ENCODE measurements at places on chromosomes 16 and 17. TPM values are rescaled to one million over a fixed set of nuclear protein-coding genes. Genes with fewer than 3 reads are reported as not detected.

- H3K4me1 ChIP-seq = peaks cover 36% of the 10 kb centered on the region
- H3K4me3 ChIP-seq = no peak overlapping the region
- no peaks in the 10 kb centered on the region for H3K27me3 ChIP-seq
- H3K36me3 ChIP-seq = no peaks in the 10 kb centered on the region
- no peak for DNase-seq
These were observed 62.4 kb upstream of the TBX2 start for GRCh38 chr17:61337290-61337689.

SOST gene
- total RNA-seq = not detected

NOS2 gene
- not detected for total RNA-seq

DNA sequence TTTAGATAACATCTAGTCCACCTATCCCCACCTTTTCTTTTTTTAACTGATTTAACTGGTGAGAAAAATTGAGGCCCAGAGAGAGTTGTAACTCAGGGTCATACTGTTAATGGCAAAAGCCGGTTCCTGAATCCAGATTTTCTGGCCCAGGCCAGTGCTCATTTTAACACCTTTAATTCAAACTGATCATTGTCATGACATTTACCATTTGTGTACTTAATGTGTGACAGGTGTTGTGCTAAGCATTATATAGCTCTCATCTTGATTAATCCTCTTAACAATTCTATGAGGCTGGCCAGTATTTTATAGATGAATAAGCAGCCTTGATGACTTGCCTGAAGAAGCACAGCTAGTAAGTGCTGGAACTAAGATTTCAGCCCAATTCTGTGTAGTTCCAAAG, 14.4 kb downstream of the RHOT1 start:
- H3K27me3 ChIP-seq = no peaks in the 10 kb centered on the region

YBX2 gene
- total RNA-seq = 0.25 TPM

KRT28 gene
- not detected for total RNA-seq

- no peaks in the 10 kb centered on the region for H3K36me3 ChIP-seq
- peaks cover 64% of the 10 kb centered on the region for H3K4me1 ChIP-seq
- H3K27me3 ChIP-seq = no peaks in the 10 kb centered on the region
- no peak for DNase-seq
These were observed 54.2 kb downstream of the SREBF1 start for GRCh38 chr17:17782523-17783115.

- no peaks in the 10 kb centered on the region for H3K36me3 ChIP-seq
- peak overlapping the region; percentile 79 for H3K4me3 ChIP-seq
- H3K27me3 ChIP-seq = no peaks in the 10 kb centered on the region
- peak overlapping the region; percentile 89 for H3K27ac ChIP-seq
These were observed 767 bp downstream of the INO80E start for GRCh38 chr16:29996766-29997250.

DNA sequence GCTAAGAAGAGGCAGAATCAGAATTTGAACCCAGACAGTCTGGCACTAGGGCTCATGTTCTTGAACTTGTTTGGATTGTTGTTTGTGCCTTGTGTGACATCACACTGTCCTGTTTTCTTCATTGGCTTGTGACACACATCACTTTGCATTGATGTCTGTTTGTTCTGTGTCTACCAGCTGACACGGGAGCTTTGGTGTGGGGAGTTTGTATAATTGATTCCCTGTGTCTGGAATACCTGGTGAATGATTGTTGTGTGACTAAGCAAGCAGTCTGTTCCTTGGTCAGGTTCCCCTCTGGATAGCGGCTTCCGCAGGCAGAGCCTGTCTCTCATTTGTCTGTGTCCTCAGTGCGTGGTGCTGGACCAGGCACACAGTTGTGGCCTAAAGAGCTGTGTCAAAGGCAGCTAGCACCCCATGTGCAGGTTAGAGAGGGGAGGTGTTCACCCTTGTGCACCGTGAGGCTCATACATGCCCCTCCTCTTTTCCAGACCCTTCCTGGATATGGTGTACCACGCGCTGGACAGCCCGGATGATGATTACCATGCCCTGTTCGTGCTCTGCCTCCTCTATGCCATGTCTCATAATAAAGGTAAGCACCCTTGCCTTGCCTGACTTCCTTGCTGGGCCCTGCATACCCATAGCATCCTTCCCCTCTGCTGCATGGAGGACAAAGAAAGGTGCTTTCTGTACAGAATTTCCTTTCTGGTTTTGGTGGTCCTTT, 80.1 kb downstream of the CLEC16A start:
- no peak for DNase-seq
- no peak overlapping the region for H3K27ac ChIP-seq
- H3K36me3 ChIP-seq = peaks cover 48% of the 10 kb centered on the region
- no peaks in the 10 kb centered on the region for H3K4me1 ChIP-seq
- no peak overlapping the region for H3K4me3 ChIP-seq

DNA sequence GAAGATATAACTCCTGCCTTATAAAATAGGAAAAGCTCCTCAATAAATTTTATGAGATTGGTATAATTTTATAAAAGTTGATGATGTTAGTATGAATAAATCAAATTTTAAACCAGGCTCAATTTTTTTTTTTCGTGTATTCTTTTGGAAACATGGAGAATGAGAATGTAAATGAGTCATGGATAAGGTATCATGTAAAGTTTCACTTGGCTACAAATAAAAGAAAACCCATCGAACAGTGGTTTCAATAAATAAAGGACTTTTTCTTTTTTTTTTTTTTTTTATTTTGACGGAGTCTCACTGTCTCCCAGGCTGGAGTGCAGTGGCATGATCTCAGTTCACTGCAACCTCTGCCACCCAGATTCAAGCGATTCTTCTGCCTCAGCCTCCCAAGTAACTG, 67.3 kb downstream of the PHKB start:
- no peak for DNase-seq
- no peaks in the 10 kb centered on the region for H3K4me1 ChIP-seq
- no peak overlapping the region for H3K4me3 ChIP-seq

- H3K27ac ChIP-seq = no peak overlapping the region
- H3K4me1 ChIP-seq = no peaks in the 10 kb centered on the region
- H3K27me3 ChIP-seq = no peaks in the 10 kb centered on the region
- H3K4me3 ChIP-seq = no peak overlapping the region
- no peak for DNase-seq
These were observed 271.5 kb downstream of the SOX9 start for GRCh38 chr17:72392056-72393010.

EVPL gene
- 115 TPM for total RNA-seq

GRCh38 chr17:10471858-10472257, 2.5 kb upstream of the MYH4 start:
- H3K36me3 ChIP-seq = no peaks in the 10 kb centered on the region
- H3K4me1 ChIP-seq = no peaks in the 10 kb centered on the region
- H3K27ac ChIP-seq = no peak overlapping the region

GRCh38 chr16:1821861-1822611, 4.6 kb downstream of the HAGH start:
- peaks cover 17% of the 10 kb centered on the region for H3K4me1 ChIP-seq
- no peak for DNase-seq
- H3K27me3 ChIP-seq = no peaks in the 10 kb centered on the region
- H3K4me3 ChIP-seq = no peak overlapping the region
- H3K36me3 ChIP-seq = no peaks in the 10 kb centered on the region
- no peak overlapping the region for H3K27ac ChIP-seq

- no peak overlapping the region for H3K27ac ChIP-seq
- no peak overlapping the region for H3K4me3 ChIP-seq
- no peaks in the 10 kb centered on the region for H3K36me3 ChIP-seq
- H3K27me3 ChIP-seq = no peaks in the 10 kb centered on the region
- DNase-seq = no peak
These were observed 31.2 kb upstream of the TENT4B start for GRCh38 chr16:50121721-50122445.

NACA2 gene
- total RNA-seq = not detected

- peaks cover 14% of the 10 kb centered on the region for H3K4me1 ChIP-seq
- no peak overlapping the region for H3K27ac ChIP-seq
- H3K36me3 ChIP-seq = no peaks in the 10 kb centered on the region
- H3K4me3 ChIP-seq = no peak overlapping the region
- DNase-seq = no peak
- H3K27me3 ChIP-seq = no peaks in the 10 kb centered on the region
These were observed 26.4 kb upstream of the NXPH3 start for GRCh38 chr17:49549311-49549605.

DNA sequence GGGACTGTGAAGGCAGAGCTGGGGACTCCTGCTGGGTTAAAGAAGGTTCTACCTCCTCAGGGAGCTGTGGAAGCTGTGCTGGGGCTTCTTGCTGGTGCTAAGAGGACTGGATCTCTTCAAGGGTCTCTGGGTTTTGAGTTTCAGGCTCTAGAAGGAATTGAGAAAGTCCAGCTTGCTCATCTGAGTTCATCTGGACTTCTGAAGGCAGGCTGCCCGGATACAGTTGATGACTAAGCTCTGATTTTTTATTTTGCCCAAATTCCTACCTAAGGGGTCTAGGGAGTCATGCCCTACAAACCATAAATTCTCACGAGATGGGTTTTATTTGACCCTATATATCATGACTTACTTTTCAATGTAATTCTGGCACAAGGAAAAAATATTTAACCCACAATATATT, 46.8 kb upstream of the TMEM97 start:
- DNase-seq = no peak
- no peaks in the 10 kb centered on the region for H3K27me3 ChIP-seq
- H3K36me3 ChIP-seq = no peaks in the 10 kb centered on the region
- H3K4me1 ChIP-seq = no peaks in the 10 kb centered on the region
- no peak overlapping the region for H3K4me3 ChIP-seq
- H3K27ac ChIP-seq = no peak overlapping the region

DNA sequence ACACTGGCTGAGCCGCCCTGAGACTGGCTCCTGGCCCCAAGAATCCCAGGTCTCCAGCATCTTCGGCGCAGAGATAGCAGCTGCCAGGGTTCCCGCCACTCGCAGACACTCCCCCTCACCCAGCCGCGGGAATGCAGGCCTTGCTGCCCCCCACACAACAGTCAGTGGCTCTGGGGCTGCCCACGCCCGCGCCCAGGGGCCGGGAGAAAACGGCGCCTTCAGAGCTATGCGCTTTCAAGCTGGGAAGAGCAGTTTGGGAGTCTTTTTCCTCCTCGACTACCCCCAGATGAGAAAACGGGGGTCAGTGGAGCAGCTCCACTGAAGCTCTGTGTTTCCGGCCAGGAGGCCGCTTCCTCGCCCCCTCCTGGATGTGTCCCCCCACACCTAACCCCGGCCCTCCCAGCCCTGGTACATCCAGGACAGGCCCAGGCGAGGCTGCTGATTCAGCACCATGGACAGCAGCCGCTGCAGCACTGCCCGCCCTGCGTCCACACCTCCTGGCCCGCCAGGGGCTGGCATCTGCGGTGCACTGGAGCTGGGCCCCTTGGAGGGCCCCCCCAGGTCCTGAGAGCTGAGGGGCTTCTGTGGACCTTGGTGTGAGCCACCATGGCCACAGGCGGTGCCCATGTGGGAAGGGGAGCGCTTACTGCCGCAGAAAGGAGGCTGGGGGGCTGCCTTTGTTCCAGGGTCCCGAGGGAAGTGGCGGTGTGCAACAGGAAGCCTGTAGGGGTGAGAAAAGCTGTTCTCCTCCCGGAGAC, 35.7 kb downstream of the CACNA1H start:
- H3K27me3 ChIP-seq = no peaks in the 10 kb centered on the region
- no peaks in the 10 kb centered on the region for H3K36me3 ChIP-seq
- peaks cover 2% of the 10 kb centered on the region for H3K4me1 ChIP-seq
- no peak overlapping the region for H3K27ac ChIP-seq
- no peak overlapping the region for H3K4me3 ChIP-seq

DNA sequence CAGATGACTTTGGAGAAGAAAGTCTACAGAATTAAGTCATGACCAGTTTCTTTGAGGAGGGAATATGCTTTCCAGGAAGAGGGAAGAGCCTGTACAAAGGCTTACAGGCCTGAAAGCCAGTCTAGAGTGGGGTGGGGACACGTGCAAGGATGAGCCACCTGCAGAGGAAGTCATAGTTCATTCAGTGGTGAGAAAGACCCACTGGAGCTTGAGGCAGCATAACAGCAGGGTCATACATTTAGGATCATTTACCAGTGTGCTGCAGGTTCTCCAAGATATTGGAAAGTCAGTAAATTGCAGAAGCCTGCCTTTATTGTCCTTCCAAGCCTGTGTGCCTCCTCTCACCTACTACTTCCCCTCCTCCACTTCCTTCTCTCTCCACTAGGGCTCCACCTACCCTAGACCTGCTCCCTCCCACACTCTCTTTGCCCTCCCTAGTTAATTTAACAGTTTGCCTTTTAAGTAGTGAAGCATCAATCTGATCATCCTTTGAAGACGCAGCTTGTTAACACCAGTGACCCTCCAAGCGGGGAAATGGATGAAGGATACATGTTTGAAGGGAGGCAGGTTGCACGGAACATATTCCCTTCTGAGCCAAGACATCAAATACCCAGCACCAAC, 40.2 kb downstream of the CDRT15 start:
- H3K36me3 ChIP-seq = no peaks in the 10 kb centered on the region
- no peak overlapping the region for H3K4me3 ChIP-seq
- DNase-seq = no peak
- H3K4me1 ChIP-seq = peaks cover 19% of the 10 kb centered on the region
- H3K27ac ChIP-seq = no peak overlapping the region

DNA sequence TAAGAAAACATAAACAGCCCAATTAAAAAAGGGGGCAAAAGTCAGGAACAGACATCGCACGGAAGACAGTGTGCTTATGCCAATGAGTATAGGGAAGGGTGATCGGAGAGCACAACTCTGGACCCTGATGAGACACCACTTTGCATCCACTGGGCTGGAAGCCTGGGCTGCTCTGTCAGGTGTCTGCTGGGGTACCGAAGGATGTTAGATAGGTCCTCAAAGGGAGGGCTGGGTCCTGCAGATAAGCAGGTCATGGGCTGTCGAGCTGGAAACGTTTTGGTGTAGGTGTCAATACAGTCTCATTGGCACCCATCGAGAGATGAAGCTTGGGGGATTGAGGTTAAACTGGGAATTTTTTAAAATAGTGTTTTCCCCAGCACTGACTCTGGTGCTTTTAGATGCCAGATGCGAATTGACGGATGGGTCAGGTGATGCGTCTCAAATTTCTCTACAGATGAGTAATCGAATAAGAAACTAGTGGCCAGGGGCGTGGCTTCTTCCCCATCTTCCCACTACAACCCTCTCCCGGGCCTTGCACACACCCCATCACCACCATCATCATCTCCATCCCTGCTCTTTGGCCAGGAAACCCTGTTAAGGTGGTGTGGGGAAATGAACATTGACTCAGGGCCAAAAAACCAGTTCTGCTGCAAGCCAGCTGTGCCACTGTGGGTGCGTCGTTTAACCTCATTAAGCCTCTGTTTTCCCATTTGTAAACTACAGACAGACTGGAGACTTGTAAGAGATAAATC, 47.8 kb upstream of the IRF8 start:
- H3K4me3 ChIP-seq = no peak overlapping the region
- H3K36me3 ChIP-seq = no peaks in the 10 kb centered on the region
- H3K27me3 ChIP-seq = no peaks in the 10 kb centered on the region
- no peaks in the 10 kb centered on the region for H3K4me1 ChIP-seq

DNA sequence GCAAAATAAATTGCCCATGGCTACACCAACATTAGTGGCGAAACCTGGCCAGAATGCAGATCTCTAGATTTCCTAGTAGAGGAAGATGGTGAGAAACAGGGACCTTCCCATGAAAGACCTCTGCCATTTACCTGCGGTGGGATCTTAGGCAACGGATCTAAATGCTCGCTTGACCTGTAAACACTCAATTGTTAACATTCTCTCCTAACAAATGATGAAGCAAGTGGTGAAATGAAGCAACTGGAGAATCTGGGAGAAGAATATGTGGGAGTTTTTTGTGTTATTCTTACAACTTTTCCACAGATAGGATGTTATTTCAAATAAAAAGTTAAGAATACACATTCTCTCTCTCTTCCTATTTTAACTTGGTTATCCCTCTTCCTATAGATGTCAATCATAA, 56.6 kb downstream of the SMG6 start:
- peaks cover 26% of the 10 kb centered on the region for H3K4me1 ChIP-seq
- H3K27me3 ChIP-seq = no peaks in the 10 kb centered on the region
- no peak overlapping the region for H3K4me3 ChIP-seq
- no peaks in the 10 kb centered on the region for H3K36me3 ChIP-seq

CSH2 gene
- total RNA-seq = not detected

- no peak overlapping the region for H3K27ac ChIP-seq
- H3K36me3 ChIP-seq = no peaks in the 10 kb centered on the region
- no peaks in the 10 kb centered on the region for H3K27me3 ChIP-seq
- no peak for DNase-seq
These were observed 42.3 kb downstream of the SLC7A5 start for GRCh38 chr16:87826798-87827587.

TPSG1 gene
- total RNA-seq = not detected
